Stimulated activated CD8-positive, alpha-beta memory T cell treated with anti-CD3 and anti-CD28 coated beads, Interleukin-2, amount 100 ng/mL, for 1 hour (primary cell): ENCODE measurements at places on chromosomes 7 and 10.

GRCh38 chr7:10655031-10655430 lies 318.6 kb upstream of the PHF14 start:
- no peak for DNase-seq

GRCh38 chr7:29145553-29146056 lies 732 bp downstream of the CPVL start:
- DNase-seq = no peak

- DNase-seq = no peak
Observed at GRCh38 chr7:18087026-18087686, 59.5 kb upstream of the PRPS1L1 start.

DNA sequence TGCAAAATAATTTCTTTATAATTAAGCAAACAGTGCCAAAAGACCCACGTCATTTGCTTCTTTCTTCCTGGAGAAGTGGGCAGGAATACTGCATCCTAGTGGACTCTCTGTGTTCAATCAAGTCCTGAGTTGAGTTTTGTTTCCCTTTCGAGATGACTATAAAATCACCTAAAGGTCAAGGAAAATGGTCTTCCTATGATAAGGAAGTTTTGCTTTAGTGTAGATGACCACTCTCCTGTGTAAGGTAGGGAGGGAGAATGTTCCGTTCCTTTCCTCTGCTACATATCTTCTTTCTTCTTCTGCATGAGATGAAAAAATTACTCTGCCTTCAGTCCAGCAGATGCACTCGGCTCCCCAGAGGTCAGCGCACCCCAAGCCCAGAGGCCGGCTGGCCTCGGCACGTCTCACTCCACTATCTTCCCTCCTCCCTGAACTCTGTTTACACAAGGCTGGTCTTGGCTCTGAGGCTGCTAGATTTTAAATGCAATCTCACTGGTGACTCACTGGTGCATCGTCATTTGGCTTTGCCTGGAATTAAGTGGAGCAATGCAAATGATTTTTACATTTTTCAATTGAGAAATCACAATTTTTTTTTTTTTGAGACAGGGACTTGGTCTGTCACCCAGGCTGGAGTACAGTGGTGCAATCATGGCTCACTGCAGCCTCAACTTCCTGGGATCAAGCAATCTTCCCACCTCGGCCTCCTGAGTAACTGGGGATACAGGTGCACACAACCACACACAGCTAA lies 18.6 kb upstream of the VDAC2 start:
- no peak for DNase-seq

DNA sequence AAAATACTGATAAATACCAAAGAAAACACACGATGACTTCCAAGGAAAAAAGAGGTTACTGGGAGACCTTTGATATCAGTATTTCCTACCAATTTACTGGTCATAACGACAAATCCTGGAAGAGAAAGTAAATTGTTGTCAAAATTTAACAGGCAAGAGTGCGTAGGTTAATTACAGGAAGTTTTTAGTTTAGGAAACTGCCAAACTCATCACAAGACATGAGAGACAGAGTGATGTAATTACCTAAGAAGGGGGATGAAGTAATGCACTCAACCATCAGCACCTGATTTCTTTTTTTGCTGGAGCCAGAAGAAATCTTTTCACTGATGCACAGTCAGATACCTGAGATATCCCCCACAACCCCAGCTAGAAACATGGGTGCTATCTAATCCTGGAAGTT lies 16.8 kb downstream of the MACC1 start:
- no peak for DNase-seq

DNA sequence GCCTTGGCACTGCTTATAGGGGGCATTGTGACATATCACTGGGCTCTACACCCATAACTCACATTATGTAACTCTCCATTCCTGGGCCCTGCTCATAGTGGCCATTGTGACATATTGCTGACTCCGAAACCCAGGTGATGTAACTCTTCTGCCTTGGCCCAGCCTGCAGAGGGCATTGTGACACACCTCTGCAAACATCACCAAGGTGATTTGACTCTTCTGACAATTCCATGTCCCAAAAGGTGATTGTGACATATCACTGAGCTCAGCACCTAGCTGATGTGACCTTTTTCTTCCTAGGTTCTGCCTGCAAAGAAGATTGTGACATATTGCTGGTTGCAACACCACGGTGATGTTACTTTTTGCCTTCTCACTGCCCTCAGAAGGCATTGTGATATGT lies 36.5 kb upstream of the ZNF680 start:
- DNase-seq = no peak

GRCh38 chr7:95545007-95545615 lies 51.2 kb downstream of the PDK4 start:
- DNase-seq = no peak

DNA sequence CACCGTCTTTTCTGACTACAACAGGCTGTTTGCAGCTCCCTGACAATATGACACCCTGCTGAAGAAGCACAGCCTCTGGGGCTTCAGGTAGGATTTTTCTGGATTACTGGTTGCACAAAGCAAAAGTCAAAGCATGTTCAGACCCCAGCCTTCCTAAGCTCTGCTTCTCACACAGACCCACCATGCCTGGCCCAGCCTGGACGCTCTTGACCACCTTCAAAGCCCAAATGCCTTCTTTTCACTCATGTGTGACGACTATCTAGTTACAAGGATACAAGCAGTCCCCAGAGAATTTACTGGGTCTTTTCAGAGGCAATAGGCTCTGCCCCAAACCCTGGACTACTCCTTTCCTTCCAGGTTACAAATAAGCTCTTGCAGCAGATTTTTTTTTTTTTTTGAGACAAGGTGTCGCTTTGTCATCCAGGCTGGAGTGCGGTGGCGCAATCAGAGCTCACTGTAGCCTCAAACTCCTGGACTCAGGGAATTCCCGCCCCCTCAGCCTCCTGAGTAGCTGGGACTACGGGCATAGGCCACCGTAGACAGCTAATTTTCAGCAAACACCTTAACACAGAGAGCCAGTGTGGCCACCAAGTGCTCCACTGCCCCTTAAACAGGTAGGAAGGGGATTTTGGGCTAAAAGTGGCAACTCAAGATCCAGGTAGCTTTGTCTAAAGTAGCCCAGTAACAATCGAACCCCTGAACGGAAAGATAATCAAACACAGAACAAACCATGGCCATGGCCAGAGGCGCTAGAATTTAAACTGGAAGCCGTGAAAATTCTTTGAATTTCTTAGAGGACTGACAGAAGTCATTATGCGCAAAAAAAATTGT lies 16.2 kb downstream of the SVIL start:
- DNase-seq = no peak

GRCh38 chr7:1737523-1737922 lies 67.4 kb downstream of the ELFN1 start:
- DNase-seq = no peak

DNA sequence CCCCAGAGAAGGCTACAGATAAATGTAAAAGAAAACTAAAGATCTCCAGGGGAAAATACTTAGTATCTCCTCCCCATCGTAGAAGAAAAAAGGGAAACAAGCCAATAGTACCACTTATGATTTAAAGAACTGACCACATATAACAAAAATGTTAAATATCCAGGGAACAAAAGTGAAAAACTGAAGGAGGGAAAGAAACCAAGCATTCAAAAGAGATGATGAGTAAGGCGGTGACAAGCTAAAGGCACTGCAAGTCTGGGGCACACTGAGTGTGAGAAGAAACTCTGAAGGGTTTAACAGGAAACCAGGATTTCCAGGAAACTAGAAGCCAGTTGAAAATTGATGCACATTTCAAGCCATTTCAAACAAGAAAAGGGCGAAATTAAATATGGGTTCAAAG lies 226.3 kb downstream of the AHR start:
- no peak for DNase-seq

DNA sequence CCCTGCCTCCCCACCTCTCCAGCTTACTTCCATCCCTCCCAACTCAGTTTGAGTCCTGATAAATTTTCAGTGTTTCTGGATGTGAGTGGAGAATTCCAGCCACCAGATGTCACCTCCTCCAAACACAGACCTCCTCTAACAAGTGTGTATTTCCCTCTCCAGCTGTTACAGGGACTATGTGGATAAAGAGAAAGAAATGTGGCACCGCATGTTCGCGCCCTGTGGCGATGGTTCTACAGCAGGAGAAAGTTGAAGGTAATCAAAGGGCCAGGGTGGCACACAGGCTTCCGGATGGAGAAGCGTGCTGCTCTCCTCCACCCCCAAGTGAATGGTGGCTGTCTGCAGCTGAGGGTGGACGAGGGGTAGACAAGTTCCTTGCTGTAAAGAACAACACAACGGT lies 14.7 kb downstream of the FKBP6 start:
- DNase-seq = no peak

GRCh38 chr7:48786951-48787350 lies 137.4 kb upstream of the CDC14C start:
- DNase-seq = no peak

DNA sequence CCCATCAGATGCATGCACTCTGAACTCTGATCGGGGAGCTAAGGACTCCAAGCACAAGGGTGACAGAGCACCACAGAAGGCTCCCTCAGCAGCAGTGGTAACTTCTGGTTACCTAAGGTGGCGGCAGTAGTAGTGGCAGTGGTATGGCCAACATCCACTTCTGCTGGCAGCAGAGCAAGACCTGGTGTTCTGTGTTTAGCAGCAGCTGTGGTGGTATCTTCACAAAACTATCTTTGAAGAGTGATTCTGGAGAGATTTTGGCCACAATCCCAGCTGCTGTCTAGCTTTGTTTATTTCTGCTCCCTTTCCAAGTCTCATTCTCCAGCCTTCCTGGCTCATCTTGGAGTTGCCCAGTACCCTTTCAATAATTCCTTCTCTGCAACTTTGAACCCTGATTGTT lies 102.4 kb upstream of the LRGUK start:
- no peak for DNase-seq

- DNase-seq = no peak
Observed at GRCh38 chr10:29588629-29589421, 45.9 kb downstream of the SVIL start.

- no peak for DNase-seq
Observed at GRCh38 chr10:17115683-17116082, 13.9 kb downstream of the CUBN start.

DNA sequence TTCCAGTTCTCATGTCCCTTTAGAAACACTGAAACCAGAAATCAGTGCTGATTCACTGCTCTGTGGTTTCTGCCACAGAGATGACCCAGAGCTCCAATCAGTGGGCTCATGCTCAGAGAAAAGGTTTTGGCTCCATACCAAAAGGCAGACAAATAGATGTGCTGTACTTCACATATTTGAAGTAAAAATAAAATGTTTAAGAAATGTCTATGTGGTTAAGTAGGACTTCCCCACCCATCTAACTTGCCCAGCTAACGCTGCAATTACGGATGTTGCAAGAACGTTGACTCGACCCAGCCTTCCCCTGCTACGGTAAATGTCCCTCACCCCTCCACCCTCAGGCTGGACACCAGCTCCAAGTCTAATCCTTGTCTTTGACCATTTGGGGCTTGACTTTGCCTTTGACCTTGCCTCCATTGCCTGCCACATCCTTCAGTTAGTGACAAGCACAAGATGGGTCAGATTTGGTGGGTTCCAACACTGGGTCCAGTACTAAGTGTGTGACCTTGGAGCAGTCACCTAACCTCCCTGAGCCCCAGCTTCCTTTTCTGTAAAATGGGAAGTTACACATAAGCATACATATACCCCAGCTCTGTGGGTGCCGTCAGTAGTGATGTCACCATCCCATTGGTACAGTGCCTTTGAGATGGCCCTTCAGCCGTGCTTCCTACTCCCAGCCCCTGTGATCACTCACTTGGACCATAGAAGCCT lies 95.8 kb downstream of the CHST15 start:
- DNase-seq = no peak

DNA sequence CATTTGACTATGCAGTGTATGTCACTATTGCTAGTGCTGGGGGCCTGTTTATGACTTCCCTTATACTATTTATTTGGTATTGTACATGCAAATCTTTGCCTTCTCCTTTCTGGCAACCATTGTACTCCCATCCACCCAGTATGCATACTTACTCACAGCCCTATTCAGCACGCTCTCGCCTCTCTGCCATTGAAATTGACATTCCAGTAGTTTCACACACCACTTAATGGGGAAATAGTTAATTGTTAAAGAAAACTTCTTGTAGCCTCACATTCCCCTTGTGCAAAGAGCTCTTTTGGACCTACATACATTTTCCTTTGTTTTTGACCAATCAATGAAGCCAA lies 9.9 kb downstream of the CLDN12 start:
- no peak for DNase-seq

- DNase-seq = no peak
Observed at GRCh38 chr7:69228212-69228811, 370.0 kb upstream of the AUTS2 start.

DNA sequence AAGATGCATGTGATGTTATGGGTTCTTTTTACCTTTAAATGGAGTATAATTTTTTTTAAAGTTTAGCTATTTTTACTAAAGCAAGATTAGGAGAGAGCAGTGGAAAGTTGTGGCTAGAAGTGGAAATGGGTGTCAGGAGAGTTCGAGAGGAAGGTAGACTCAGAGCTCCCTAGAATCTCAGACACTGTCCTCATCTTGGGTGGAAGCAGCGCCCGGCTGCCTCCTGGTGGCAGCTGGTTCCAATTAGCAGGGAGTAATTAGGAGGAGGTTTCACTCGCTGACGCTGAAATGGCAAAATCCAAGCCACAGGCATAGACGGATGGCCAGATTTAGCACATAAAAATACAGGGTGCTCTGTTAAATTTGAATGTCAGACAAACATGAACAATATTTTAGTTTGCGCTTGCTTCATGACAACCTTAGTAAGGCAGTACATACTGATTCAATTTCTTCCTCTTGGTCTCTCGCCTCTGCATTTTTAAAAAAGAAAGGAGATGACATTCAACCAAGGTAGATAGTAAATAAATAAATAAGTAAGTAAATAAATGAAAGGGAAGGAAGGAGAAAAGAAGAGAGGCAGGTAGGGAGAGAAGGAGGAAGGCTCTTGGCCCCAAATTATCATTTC lies 58.5 kb downstream of the LGI1 start:
- no peak for DNase-seq

DNA sequence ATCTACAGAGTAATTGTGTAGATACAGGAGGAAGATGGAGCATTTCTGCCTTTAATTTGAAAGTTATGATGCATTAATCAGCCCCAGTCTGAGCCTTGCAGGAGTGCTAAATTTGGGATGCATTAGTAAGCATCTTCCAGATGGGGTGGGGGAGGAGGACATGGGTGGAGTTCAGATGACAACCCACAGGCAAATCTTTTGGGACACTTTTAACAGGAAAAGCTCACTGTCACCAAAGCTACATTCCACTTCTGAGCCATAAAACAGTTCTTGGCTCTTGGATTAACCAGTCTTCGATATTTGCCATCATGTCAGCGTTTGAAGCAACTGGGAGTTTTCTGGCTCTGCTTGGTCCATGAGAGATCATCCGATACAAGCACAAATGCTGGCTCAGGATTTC lies 121.1 kb downstream of the CXCL12 start:
- no peak for DNase-seq

GRCh38 chr10:71396084-71396710 lies 523 bp upstream of the CDH23 start:
- no peak for DNase-seq

GRCh38 chr10:5291501-5292195 lies 73.1 kb upstream of the UCN3 start:
- peak; percentile 11 for DNase-seq

DNA sequence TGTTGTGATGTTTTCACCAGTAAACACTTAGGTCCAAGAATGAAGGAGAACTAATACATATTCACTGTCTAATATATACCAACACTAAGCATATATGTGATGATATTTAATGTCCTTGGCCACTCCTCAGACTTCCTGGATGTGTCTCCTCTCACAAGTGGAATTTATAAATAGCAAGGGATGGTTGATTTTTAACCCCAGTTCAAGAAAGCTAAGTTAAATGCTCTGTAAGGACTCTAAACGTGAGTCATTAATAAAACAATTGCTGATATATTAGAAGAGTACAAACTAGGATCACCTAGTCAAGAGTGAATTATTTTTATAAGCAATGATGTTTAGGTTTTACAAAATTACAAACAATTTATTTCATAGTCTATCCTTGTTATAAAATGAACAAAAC lies 355.9 kb upstream of the TMEM229A start:
- no peak for DNase-seq
